ENCODE measurements at places on chromosomes 2 and 18. TPM values are rescaled to one million over a fixed set of nuclear protein-coding genes. Genes with fewer than 3 reads are reported as not detected.

GRCh38 chr2:63272560-63272959 lies 221.9 kb downstream of the OTX1 start:
- no peak for DNase-seq

DNA sequence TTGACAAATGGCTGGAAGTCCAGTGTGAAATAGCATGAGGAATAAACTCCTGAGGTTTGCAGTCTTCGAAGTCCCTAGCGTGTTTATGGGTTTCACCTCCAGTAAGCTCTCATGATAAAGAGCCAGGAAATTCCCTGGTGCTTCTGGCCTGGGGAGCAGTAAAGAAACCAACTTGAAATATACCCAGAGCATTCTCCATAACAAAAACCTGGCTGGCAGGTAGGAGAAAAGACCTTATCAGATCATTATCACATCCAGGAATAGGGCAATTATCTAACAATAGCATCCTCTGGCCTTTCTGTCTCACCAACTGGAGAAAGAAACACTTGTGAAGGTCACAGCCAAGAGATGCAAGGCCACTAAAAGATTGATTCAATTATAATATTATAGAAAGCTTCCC lies 513.6 kb upstream of the LRRTM4 start:
- DNase-seq = no peak

Gene FSHR
- not detected for total RNA-seq

Gene KCNG2
- not detected for total RNA-seq

Gene ITGB6
- total RNA-seq = not detected

Gene SPP2
- not detected for total RNA-seq
